Retina (tissue), 1 donor: ENCODE measurements at places on chromosomes 7 and 10.
A peak's percentile ranks its signal among the peaks of the same experiment; 100 is the strongest.

GRCh38 chr10:97689559-97690020 is 2.5 kb upstream of the AVPI1 start:
- DNase-seq = no peak

DNA sequence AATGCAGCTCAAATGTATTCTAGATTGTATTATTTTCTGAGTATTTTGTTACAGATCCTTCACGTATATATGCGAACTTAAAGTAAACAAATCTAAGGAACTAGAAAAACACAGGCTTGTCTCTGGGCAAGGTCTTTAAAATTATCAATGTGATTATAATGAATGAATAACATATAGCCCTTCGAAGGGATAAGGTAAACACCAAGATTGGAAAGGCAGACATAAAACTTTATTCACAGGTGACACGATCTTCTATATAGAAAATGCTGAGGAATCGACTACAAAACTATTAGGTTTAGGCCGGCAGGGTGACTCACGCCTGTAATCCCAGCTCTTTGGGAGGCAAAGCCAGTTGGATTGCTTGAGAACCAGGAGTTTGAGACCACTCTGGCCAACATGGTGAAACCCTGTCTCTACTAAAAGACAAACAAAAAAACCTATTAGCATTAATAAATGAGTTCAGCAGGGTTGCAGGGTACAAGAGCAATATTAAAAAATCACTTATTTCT is 80.4 kb downstream of the CNNM2 start:
- no peak for DNase-seq

- no peak for DNase-seq
Observed at GRCh38 chr7:93960986-93961385, 39.5 kb downstream of the GNG11 start.

GRCh38 chr7:21690705-21691104 is 147.9 kb downstream of the DNAH11 start:
- peak; percentile 34 for DNase-seq

DNA sequence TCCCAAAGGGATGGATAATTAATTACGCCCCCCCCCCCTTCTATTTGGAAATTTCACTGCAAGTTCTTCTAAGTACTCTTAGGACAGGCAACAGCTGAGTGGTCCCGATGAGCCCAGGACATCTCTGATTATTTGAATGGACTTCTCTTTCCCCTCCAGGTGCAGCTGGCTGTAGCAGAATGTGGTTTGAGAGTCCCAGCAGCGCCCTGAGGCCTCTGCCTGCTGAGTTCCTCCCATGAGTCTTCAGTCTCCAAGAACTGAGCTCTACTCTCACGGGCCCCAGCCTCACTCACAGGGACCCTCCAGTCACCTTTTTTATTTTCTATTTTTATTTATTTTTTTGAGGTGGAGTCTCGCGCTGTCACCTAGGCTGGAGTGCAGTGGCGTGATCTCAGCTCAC is 63.6 kb upstream of the SFMBT2 start:
- DNase-seq = no peak

DNA sequence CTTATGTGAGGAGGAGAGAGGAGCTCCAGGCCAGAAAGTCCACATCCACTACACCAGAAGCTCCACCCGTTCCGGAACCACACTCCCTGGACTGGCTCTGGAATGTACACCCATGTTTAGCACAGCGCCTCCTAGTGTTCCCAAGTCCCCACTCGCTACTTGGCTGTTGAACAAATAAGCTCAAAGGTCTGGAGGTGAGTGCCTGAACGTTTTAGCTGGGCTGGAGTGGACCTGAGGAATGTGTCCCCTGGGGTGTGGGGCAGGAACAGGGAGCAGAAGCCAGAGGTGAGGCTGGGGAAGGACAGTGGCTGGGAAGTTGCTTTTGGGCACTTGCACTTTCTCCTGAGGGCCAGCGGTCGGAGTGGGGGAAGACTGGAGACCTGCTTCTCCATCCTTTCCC is 164.1 kb upstream of the CDCA7L start:
- no peak for DNase-seq

GRCh38 chr10:13820119-13820963 is 233.6 kb downstream of the PRPF18 start:
- no peak for DNase-seq

DNA sequence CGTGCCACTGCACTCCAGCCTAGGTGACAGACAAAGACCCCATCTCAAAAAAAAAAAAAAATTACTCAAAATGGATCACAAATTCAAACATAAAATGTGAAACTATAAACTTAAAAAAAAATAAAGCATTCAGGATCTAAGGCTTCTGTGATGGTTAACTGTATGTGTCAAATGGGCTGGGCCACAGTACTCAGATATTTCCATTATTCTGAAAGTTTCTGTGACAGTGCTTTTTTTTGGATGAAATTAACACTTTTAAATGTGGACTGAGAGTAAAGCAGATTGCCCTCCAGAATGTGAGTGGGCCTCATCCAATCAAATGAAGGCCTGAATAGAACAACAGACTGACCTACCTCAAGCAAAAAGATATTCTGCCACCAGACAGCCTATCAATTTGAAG is 26.0 kb downstream of the ARHGAP12 start:
- no peak for DNase-seq

GRCh38 chr10:103930881-103931280 is 12.9 kb upstream of the STN1 start:
- DNase-seq = no peak

GRCh38 chr10:90777621-90778020 is 80.2 kb downstream of the HTR7 start:
- no peak for DNase-seq

DNA sequence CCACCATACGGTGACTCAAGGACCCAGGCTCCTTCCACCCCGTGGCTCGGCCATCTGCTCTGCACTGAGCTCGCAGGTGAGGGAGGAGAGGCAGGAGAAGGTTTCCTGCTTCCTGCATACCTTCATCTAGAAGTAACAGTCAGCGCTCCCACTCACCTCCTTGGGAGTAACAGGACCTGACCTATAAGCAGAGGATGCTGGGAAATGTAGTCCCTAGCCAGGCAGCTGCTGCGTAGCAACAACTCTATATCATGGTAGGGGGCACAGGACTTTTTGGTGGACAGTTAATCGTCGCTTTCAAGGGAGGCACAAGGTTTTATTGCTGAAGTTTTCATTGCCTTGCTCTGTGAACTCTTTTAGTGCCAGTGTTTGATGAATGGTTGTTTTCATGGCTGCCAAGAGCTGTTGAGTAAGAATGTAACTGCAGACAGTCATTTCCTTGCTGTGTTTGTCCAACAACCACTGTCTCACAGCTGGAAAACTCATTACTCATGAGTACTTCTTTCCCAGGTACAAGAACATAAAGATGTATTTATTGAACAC is 10.2 kb upstream of the ZFYVE27 start:
- DNase-seq = no peak

DNA sequence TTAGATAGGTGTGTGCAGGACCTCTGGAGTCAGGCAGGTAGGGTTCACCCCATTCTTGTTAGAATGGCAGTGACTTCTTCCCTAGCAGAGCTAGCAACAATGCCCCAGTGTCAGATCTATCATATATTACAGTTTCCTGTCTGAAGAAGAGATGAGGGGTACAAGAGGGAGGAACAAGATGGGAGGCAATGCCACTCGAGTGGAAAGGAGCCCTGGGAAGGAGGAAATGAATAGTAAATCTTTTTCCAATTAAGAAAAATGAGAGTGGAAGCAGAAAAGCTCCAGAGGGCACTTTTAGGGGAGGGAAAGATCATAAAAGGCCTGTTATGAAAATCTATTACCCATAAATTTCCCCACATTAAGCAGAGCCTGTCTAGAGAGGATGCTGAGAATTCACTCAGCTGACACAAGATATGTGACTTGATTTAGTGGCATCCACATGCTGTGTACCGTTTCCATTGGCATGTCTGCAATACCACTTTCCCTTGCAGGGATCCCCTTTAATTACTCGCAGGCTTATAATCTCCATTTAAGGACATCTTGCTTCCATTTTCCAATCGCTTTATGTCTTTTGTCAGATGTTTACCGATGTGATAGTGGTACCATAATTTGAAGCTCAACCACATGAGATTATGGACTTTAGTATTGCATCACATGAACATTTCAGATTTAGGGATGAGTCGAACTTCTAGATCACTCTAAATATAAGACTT is 70.0 kb upstream of the AGBL3 start:
- no peak for DNase-seq

DNA sequence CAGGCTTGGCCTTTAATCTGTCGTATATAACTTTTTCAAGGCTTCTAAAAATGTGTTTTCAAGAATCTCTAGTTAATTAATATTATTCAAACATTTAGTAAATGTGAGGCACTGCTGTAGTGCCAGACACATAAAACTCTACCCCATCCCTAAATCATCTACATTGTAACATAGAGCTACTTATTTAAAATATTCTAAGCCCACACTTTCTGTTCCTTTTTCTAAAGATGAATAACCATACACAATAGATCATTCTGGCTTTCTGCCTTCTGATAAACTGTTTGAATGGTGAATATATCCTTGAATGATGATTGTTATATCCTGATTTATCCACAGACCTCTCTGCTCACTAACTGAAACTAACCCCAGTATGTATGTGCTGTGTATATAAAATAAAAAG is 41.4 kb downstream of the BRAF start:
- DNase-seq = no peak

DNA sequence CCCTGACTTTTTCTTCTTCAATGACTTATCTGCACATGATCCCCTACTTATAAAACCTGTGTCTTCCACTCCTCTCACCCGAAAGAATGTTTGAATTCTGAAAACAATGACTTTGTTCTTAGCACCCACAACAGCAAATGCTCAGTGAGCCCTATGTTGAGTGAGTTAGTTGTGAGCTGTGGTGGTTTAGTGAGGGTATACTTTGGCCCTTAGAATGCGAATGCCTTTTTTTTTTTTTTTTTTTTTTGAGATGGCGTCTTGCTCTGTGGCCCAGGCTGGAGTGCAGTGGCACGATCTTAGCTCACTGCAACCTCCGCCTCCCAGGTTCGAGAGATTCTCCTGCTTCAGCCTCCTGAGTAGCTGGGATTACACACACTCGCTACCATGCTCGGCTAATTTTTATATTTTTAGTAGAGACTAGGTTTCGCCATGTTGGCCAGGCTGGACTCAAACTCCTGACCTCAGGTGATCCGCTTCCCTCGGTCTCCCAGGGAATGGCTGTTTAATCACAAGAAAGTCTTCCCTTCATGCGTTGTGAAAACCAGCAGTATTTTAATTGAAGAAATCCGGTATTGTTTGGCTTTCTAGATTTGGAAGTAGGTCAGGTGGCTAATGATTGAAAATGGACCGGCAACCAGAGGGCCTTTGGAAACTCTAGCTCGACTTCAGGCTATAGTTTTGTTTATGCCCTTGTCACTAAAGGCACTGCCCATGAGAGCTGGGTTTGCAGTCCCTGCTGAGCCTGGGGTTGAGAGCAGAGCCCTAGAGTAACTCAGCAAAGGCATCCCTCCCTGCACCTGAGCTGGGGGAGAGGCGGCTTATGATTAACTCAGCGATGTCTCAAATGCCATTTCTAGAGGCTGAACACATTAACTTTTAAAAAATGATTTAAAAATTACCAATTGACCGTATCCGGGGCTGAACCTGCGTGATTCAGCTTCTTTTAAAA is 41.3 kb downstream of the CUX1 start:
- DNase-seq = no peak

DNA sequence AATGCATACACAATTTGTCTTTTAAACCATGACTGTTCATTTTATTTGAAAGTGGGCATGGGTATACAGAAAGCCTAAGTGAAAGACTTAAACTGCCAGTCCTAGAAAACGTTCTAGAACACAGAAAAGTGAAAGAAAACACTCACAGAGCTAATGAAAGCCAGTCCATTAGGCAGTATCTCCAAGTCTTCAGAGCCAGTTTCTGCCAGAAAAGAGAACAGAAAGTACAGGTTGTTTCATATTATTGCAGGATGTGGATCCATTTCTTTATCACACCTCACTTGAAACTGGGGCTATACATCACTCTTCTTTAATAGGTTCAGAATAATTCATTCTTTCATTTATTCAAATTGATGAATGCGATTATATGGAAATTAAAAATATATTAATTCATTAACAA is 7.7 kb downstream of the PON1 start:
- no peak for DNase-seq

DNA sequence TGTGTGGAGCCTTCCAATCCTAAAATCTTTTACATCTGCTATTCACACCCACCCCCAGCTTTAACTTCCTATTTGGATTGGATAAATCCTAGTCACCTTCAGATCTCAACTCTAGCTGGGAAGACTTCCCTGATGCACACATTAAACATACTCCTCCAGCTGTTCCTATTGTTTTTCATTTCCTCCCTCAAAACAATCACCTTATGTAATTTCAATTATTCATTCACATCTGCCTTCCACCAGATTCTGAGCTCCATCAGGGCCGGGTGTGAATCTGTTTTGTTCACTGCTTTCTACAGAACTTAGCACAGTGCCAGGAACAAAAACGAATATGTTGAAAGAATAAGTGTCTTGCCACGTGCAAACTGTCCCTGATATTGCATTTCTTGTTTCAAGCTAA is 497.4 kb downstream of the PLXDC2 start:
- DNase-seq = no peak

DNA sequence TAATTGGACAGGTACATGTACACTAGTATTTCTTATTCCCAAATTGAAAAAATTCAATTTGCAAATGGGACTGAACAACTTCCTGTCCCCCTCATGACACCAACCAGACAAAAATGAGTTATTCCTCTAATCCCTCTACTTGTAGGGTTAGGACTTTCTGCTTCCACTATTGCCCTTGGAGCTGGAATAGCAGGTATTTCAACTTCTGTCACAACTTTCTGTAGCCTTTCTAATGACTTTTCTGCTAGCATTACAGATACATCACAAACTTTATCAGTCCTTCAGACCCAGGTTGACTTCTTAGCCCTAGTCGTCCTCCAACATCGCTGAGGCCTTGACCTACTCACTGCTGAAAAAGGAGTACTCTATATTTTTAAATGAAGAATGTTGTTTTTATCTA is 6.4 kb downstream of the CYP3A7 start:
- DNase-seq = no peak

DNA sequence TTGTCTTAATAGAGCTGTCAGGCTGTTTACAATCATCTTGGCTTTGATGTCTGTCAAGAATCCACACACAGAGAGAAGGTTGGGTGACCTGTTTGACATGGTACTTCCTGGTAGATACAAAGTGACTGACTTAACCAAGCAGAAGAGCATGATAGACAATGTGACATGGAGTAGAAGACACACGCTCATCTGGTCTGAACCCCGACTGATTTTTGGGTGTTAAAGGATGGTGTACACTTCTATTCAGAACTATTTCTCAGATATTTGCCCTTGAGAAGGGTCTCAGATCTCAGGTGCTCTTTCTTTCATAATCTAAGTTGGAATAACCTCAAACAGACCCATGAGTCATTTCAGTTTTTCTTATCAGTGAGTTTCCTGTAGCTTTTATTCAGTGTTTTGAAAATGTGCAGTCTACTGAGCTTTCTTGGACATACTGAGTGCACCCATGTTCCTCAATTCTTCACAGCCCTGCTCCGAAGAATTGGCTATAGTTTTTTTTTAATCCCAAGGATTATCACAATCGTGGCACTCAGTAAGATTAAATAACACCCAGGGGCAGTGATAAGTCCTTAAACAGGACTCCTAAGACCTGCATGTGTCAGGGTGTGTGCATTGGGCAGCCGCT is 46.4 kb upstream of the NXPH1 start:
- peak; percentile 30 for DNase-seq
